IMR-90 (cell line): ENCODE measurements at places on chromosomes 1 and 21. TPM values are rescaled to one million over a fixed set of nuclear protein-coding genes. Genes with fewer than 3 reads are reported as not detected.
A peak's percentile ranks its signal among the peaks of the same experiment; 100 is the strongest.

DNA sequence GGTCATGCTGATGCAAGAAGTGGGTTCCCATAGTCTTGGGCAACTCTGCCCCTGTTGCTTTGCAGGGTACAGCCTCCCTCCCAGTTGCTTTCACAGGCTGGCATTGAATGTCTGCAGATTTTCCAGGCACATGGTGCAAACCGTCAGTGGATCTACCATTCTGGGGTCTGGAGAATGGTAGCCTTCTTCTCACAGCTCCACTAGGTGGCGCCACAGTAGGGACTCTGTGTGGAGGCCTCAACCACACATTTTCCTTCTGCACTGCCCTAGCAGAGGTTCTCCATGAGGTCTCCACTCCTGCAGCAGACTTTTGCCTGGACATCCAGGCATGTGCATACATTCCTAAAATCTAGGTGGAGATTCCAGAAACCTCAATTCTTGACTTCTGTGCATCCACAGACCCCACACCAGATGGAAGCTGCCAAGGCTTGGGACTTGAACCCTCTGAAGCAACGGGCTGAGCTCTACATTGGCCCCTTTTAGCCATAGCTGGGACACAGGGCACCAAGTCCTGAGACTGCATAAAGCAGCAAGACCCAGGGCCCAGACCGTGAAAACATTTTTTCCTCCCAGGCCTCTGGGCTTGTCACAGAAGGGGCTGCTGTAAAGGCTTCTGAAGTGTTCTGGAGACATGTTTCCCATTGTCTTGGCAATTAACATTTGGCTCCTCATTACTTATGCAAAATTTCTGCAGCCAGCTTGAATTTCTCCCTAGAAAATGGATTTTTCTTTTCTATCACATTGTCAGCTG lies 466.2 kb upstream of the PBX1 start:
- no peak overlapping the region for H3K27ac ChIP-seq
- H3K36me3 ChIP-seq: no peaks in the 10 kb centered on the region
- DNase-seq: peak; percentile 0
- no peaks in the 10 kb centered on the region for H3K4me1 ChIP-seq
- H3K27me3 ChIP-seq: no peaks in the 10 kb centered on the region
- no peak overlapping the region for H3K4me3 ChIP-seq

- no peak overlapping the region for H3K27ac ChIP-seq
- DNase-seq: no peak
- H3K27me3 ChIP-seq: peaks cover 6% of the 10 kb centered on the region; the same call in 1 of the 2 replicates
- H3K36me3 ChIP-seq: no peaks in the 10 kb centered on the region
Measured at GRCh38 chr21:42815217-42815616, 64.1 kb downstream of the WDR4 start.

- no peaks in the 10 kb centered on the region for H3K36me3 ChIP-seq
- no peak overlapping the region for H3K4me3 ChIP-seq
Measured at GRCh38 chr21:30227633-30228404, 11.9 kb upstream of the CLDN8 start.

DNA sequence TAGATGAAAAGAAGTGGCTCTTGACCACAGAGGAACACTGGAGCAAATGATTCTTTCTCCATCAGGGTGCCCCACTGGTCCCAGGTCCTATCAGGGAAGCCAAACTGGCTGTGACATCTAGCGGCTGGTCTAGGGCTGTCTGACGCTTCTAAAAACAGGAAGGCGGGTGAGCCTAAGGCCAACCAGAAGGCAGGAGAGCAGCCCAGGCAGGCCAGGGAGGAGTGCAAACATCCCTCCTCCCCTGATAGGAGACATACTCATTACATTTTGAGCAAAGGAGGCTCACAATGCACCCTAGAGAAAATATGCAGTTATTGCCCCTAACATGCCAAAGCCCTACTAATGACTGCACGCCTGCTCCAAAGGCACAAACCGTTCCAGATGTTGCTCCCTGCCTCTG lies 10.4 kb upstream of the FOXE3 start:
- no peak for DNase-seq
- H3K36me3 ChIP-seq: no peaks in the 10 kb centered on the region
- no peak overlapping the region for H3K4me3 ChIP-seq
- peaks cover 22% of the 10 kb centered on the region for H3K27me3 ChIP-seq
- H3K4me1 ChIP-seq: peaks cover 17% of the 10 kb centered on the region
- no peak overlapping the region for H3K27ac ChIP-seq

DNA sequence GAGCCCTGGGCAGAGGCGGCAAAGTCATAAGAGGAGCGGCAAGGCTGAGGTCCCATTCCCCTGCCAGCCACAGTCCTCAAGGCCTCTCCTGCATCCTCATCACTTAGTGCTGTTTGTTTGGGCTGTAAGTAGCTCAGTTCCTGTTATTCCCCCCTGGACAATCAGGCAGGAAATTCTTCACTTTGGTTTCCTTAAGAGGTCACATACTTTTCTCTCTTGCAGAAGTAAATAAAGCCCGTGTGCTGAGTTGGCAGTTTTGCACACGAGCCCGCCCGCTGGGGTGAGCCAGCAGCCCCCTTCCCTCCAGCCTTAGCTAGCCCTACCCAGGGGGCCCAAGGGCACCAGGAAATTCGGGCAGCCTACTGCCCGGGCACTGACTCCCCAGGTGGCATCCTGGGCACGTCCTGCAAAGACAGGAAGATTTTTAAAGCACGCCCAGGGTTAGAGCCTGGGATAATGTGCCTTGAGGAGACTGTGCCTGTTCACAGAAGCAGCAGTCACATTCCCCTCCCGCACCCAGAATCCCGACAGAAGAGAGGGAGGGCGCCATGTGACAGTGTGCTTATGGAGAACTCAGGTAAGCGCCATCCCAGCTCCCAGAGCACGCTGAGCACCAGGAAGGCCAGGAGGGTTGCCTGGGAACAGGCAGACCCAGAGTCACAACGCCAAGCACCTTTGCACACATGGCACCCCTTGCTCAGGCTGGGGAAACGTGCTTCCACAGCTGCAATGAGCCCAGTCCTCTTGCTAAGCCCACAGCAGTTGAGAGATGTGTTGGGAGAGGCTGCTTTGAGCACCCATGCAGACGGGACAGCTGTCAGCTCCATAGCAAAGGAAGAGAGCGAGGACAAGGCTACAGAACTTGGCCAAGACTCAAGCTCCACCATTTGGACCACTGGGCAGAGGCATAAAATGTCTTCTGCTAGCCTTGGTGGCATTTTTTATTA lies 144.5 kb upstream of the TMEM51 start:
- H3K36me3 ChIP-seq: 0 out of 2 replicates have a peak, but pooled peaks cover 2% of the 10 kb centered on the region
- H3K27me3 ChIP-seq: no peaks in the 10 kb centered on the region
- peaks cover 14% of the 10 kb centered on the region for H3K4me1 ChIP-seq
- no peak overlapping the region for H3K4me3 ChIP-seq

GRCh38 chr1:92123868-92124267 lies 43.7 kb downstream of the BTBD8 start:
- peaks cover 4% of the 10 kb centered on the region for H3K4me1 ChIP-seq
- H3K27ac ChIP-seq: no peak overlapping the region
- no peak overlapping the region for H3K4me3 ChIP-seq
- no peak for DNase-seq
- H3K36me3 ChIP-seq: no peaks in the 10 kb centered on the region

GRCh38 chr1:201501812-201502510 lies 5.0 kb downstream of the CSRP1 start:
- no peak for DNase-seq
- H3K4me1 ChIP-seq: peaks cover 42% of the 10 kb centered on the region
- H3K4me3 ChIP-seq: no peak overlapping the region
- peak overlapping the region; percentile 94 for H3K27ac ChIP-seq
- peaks cover 41% of the 10 kb centered on the region for H3K36me3 ChIP-seq
- no peaks in the 10 kb centered on the region for H3K27me3 ChIP-seq

DNA sequence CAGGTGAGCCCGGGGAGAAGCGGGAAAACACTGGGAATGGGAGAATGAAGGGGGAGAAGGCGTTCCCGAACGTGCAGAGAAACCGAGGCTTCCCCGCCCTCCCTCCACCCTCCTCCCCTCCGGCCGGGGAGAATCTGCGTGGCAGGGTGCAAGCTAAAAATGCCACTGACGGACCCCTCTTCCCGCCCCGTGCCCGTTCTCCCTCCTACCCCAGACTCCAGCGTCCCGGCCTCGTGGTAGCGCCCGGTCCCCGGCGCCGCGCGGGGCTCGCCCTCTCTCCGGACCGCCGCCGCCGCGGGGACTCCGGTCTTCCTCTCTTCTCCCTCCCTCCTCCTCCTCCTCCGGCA lies 81.6 kb upstream of the AK4 start:
- H3K27me3 ChIP-seq: peaks cover 5% of the 10 kb centered on the region; the same call in 1 of the 2 replicates
- DNase-seq: no peak
- no peaks in the 10 kb centered on the region for H3K36me3 ChIP-seq
- peaks cover 4% of the 10 kb centered on the region; the same call in 1 of the 2 replicates for H3K4me1 ChIP-seq
- peak overlapping the region; percentile 58 for H3K4me3 ChIP-seq

DNA sequence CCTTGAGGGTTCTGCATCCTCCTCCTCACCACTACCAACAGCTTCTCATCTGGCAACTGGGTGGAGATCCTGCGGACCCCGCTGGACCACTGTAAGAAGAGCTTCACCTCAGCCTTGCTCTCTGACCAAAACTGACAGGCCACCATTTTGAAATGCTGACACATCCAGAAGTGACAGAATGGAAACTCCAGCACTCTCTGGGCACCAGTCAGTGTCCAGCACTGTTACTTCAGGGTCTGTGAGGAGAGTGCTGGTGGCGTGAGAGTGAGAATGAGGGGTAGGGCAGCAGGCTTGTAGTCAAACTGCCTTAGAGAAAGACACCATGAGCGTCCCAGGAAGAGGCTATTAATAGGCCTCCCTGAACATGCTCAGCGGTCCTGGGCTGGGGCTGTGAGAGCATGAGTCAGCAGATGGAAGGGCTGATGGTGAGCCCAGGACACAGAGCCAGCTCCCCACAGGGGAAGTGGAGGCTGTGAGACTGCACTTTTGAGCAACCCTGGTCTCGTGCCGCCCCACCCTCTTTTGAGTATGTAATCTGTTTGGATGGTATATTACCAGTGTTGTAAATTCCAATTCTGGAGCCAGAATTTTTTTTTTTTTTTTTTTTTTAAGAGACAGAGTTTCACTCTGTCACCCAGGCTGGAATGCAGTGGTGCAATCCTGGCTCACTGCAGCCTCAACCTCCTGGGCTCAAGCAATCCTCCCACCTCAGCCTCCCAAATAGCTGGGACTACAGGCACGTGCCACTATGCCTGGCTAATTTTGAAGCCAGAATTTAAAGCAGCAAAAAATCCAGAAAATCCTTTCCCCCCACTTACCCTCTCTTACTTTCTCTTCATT lies 34.4 kb upstream of the SLC30A1 start:
- peak; percentile 94 for DNase-seq
- peaks cover 9% of the 10 kb centered on the region for H3K4me1 ChIP-seq
- no peaks in the 10 kb centered on the region for H3K36me3 ChIP-seq
- no peaks in the 10 kb centered on the region for H3K27me3 ChIP-seq

DNA sequence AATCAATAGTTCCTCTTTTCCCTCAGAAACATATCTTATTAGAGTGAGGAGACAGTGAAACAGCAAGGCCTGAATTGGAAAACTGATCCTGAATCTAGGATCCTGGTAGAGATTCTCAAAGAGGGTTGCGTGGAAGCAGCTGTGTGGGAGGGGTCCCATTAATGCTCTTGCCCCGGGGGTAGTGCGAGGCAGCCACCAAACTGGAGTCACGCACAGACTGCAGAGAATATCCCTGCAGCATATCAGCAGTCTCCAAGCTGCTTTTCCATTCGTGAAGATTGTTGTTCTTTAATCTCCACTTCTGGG lies 150.1 kb downstream of the DISC1 start:
- H3K4me3 ChIP-seq: no peak overlapping the region
- no peaks in the 10 kb centered on the region for H3K27me3 ChIP-seq
- H3K27ac ChIP-seq: no peak overlapping the region
- DNase-seq: no peak
- peaks cover 10% of the 10 kb centered on the region for H3K4me1 ChIP-seq

DNA sequence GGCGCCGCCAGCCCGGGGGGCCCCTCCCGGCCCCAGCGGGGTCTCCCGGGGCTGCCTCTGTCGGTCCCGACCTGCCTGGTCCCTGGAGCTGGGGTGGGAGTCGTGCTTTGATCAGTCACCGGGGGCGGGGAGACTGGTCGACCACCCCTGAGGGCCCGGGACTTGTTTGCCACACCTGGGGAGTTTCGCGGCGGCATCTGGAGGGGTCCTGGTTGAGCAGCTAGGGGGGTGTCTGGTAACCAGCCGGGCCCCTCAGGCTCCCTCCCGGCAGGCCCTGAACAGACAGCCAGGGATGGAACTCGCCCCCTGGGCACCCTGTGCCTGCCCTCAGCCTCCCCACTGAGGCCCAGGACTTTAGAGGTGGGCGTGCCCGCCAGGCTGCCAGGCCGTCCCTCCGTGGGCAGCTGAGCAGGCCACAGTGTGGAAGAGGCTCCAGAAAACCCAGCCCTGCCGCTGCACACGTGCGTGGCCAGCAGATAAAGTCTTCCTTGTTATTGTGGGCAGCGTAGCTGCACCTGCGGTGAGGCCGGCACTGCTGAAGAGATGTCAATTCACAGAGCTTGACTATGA lies 13.3 kb upstream of the SAMD11 start:
- H3K27me3 ChIP-seq: no peaks in the 10 kb centered on the region
- no peak for DNase-seq
- H3K27ac ChIP-seq: no peak overlapping the region; the same call in 1 of the 2 replicates
- H3K4me3 ChIP-seq: no peak overlapping the region
- H3K4me1 ChIP-seq: peaks cover 27% of the 10 kb centered on the region

GRCh38 chr1:24752305-24752704 lies 7.1 kb downstream of the CLIC4 start:
- H3K4me1 ChIP-seq: peaks cover 24% of the 10 kb centered on the region
- H3K27me3 ChIP-seq: no peaks in the 10 kb centered on the region
- DNase-seq: no peak
- H3K27ac ChIP-seq: peak overlapping the region; percentile 30; the same call in 1 of the 2 replicates
- no peak overlapping the region for H3K4me3 ChIP-seq
- peaks cover 11% of the 10 kb centered on the region for H3K36me3 ChIP-seq

- no peaks in the 10 kb centered on the region; the same call in 1 of the 2 replicates for H3K27me3 ChIP-seq
- H3K4me1 ChIP-seq: no peaks in the 10 kb centered on the region; the same call in 1 of the 2 replicates
- H3K36me3 ChIP-seq: no peaks in the 10 kb centered on the region
- DNase-seq: peak; percentile 51
Measured at GRCh38 chr1:108560874-108561459, 1.1 kb downstream of the EEIG2 start.

Gene FMOD
- 0.18 and 0.28 TPM in 2 replicates for total RNA-seq

Gene CACNA1S
- total RNA-seq: not detected in 2 replicates

Gene FAM89A
- 6.8 and 7.5 TPM in 2 replicates for total RNA-seq
